ENCODE measurements at places on chromosomes 5 and 9.

DNA sequence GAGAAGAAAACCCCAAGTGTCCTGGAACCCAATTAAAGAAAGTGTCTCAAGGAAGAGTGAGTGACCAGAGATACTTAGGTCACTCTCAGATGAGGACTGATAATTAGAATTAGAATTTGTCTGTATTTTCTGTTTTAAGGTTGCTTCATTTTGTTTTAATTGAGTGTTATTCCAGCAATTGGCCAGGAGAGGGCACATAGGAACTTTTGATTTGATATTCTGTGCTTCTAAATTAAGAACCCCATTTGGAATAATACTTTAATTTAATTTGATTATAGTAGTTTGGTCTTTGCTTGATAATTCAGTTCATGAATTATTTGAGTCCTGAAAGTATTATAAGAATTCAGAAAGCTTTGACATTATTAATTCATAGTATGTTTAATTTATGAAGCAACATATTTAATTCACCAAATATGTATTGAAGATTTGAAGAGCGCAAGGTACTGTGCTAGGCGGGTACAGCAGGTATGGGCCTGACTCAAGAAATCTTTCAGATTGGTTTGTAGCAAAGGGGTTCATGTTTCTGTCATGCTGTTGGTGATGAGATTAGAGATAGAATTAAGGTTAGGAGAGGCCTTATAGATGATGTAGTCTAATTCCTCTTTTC lies 4.9 kb downstream of the MRPL22 start:
- DNase-seq = no peak

- no peak for DNase-seq
These were observed 199.6 kb downstream of the DCP2 start for GRCh38 chr5:113176196-113176595.

DNA sequence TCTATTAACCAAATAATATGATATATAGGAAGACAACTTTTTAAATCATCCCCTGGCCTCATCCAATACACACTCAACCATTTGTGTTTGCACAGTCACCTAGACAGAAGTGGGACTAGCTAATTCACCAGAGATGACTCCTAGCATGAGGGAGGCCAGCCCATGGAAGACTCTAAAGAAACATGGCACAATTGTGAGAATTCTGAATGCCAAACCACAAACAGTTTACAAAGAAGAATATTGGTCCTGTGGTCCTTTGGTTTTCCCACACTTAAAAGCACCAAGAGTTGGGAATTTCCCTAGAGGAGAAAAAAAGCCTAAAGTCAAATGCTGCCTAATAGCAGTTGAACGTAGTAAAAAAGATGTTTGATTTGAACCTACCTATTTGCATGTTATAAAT lies 609.9 kb downstream of the ACTL7B start:
- no peak for DNase-seq

- DNase-seq = peak; percentile 80
These were observed 41.6 kb downstream of the ERGIC1 start for GRCh38 chr5:172875505-172876279.

GRCh38 chr5:108687595-108688200 lies 60.0 kb upstream of the FER start:
- no peak for DNase-seq

DNA sequence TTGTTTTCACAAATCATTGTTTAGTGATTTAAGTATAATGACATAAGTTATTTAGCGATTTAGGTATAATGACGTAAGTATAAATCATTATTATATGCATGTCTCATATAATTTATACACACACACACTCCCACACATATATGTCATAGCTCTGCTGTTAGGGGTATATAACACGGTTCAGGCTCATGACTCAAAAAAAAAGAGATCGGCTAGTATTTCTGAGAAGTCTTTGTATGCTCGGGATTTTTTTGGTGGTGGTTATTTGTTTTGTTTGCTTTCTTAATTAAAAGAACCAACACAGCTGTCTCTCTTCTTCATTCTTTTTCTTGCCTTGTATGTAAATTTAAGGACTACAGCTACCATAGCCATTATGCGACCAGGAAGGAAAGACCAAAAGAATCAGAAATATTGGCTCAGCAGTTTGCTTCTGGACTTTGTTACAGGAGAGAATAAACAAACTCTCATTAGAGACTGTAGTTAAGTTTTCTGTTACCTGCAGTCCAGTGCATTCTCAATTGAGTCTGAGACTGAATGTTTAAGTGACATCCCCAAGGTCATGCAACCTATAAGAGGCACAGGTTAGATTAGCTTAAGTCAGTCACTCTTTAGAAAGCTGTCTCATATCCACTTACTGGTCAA lies 83.2 kb upstream of the NREP start:
- no peak for DNase-seq

DNA sequence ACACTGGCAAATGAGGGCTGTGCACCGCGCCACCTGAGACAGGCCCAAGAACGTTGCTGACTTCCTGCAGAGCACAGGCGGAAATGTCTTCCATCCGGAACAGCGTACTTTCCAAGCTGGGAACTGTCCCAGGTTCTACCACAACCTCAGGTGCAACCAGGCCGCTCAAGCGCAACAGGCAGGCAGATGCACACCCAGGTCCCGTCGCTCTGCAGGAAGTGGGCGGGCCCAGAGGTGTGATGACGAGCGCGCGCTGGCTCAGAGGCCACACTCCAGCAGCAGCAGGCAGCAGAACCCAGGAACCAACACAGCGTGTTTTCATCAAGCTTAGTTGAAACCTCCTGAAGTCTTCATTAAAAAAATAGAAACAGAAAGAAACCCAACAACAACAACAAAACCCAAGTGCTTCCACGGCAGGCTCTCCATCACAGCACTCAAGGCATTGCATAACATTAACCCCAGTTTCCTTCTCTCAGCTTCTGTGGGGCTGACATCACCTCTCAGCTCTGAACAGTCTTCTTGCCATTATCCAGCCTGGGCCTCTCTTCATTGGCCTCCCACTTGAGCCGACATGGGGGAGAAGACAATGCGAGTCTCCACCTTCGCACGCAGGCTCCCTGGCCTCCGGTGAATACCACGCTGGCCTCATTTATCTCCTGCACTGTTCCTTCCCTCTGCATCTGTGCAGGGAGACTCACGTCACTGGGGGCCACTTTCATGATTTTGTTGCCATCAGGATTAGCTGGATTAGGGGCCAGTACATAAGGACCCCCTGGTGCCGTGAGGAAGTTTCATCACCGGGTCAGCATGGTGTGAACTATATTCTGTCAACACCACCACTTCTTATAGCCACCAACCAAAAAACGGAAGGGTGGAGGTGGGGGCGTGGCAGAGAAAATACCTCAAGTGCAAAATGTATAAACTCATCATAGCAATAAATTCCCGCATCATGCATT lies 22.1 kb downstream of the PTCH1 start:
- peak; percentile 87 for DNase-seq

Measured in Caki2 (cell line).